Hematopoietic multipotent progenitor cell (in vitro differentiated cells): ENCODE measurements at places on chromosomes 13 and 19. TPM values are rescaled to one million over a fixed set of nuclear protein-coding genes. Genes with fewer than 3 reads are reported as not detected.

DNA sequence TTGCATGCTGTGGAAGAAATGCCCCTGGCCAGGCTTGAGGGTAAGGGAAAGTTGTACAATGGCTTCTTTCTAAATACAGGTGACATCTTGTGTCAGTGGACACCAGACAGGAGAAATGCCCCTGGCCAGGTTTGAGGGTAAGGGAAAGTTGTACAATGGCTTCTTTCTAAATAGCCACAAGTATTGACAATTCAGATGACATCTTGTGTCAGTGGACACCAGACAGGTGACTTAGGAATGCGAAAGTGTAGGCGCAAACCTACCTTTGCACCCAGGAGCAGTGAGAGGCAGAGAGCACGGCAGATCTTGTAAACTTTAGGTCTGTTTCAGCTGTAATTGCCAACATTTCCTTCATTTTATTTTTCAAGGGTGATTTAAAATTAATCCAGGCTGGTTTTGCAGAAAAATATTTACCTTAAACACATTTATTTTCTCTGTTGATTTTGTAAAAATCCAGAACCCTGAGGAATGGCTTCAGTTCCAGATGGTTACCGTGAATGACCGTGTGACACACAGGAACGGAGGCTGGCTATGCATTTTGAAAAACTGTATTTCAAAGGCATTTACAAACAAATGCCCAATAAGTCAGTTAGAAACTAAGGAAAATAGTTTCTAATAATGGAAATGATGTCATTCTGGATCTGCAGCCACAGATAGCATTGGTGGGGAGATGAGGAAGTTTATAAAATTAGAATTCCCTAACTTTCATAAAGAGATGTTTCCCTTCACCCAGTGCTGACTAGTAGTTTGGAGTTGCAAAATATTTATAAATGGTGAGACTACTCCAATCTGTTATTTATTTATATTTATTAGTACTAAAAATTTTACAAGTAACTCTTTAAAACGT lies 34.9 kb downstream of the TNFSF13B start:
- no peak for DNase-seq

- no peak for DNase-seq
Observed at GRCh38 chr13:98486412-98486811, 90.5 kb downstream of the STK24 start.

GRCh38 chr13:49540552-49540951 lies 44.8 kb downstream of the PHF11 start:
- DNase-seq: no peak

DNA sequence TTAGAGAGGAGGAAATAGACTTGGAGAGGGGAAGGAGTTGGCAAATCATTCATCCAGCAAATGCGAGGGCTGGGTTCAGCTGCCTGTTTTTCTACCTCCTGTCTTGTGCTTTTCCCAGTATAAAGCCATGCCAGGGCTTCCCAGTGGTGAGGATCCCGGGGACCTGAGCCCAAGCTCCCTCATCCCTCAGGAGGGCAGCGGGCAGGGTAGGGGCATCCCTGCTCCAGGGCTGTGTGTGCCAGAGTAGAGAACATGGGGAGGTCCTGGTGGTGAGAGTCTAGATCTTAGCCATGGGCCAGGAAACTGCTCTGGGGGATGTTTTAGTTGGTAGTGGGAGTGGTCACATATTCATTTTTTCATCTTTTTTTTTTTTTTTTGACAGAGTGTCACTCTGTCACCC lies 43.6 kb downstream of the GPR12 start:
- no peak for DNase-seq

DNA sequence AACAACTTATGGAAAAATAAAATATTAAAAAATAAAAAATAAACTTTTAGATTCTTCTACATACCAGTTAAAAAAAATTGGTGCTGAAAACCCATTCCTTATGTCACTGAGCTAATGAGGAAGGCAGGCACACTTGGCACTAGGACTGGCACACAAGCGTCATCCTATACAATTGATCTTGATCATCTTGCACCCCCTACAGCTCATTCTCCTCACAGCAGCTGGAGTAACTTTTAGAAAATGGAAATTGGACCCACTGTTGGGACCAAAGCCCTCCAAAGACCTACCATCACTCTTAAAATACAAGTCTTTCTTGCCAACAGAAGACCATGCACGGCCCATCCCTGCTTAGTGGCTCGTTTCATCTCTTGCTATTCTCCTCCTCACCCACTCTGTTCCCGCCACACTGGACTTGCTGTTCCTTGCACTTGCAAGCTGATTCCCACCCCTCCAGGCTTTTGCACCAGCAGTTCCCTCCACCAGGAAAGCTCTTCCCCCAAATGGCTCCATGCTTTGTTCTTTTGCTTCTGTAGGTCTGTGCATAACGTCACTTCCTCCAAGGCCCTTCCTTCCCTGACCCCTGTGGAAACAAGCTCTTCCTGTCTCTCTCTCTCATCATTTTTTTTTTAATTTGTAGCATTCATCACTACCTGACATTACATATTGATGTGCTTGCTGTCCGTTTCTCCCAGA lies 11.6 kb downstream of the CTU1 start:
- no peak for DNase-seq

DNA sequence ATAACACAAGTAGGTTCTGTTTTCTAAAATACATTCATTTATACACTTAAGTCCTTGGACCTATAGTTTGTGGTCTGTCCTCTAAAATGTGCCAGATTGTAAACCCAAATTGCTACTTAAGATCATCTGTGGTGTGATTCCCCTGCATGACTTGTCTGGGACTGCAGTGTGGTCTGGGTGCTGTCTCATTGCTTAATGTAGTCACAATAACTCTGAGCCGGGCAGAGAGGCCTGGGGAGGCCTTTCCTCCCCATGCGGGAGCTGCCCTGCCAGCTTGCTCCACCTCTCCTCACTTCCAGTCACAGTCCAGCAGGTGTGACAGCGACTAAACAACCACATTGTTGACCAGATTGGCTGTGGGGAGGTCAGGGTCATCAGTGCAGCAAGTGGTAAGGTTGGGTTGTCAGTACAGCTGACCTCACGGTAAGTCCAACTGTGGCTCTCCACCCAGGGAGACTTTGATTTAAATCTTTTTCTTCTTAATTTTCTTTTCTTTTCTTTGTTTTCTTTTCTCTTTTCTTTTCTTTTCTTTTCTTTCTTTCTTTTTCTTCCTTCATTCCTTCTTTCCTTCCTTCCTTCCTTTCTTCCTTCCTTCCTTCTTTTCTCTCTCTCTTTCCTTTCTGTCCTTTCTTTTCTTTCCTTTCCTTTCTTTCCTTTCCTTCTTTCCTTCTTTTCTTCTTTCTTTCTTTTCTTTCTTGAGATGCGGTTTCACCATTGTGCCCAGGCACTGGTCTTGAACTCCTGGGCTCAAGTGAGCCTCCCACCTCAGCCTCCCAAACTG lies 4.4 kb upstream of the TUBA3C start:
- DNase-seq: no peak

DNA sequence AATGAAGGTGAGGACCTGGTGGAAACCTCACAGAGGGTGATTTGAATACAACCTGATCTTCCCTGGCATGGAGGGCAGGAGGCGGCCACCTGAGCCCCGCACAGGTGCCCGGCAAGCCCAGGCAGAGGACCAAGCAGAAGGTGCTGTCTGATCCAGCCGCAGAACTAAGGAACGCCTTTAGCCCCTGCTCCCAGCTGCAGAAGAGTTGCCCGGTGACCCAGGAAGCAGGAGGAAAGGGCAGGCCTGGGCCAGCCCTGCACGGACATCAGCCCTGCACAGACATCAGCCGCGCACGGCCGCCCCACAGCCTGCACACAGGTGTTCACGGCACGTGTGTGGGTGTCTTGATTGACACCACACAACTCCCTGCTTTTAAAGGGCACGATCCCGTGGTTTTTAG lies 43.1 kb downstream of the RASA3 start:
- no peak for DNase-seq

- no peak for DNase-seq
Observed at GRCh38 chr13:80496721-80497397, 155.9 kb upstream of the SPRY2 start.

DNA sequence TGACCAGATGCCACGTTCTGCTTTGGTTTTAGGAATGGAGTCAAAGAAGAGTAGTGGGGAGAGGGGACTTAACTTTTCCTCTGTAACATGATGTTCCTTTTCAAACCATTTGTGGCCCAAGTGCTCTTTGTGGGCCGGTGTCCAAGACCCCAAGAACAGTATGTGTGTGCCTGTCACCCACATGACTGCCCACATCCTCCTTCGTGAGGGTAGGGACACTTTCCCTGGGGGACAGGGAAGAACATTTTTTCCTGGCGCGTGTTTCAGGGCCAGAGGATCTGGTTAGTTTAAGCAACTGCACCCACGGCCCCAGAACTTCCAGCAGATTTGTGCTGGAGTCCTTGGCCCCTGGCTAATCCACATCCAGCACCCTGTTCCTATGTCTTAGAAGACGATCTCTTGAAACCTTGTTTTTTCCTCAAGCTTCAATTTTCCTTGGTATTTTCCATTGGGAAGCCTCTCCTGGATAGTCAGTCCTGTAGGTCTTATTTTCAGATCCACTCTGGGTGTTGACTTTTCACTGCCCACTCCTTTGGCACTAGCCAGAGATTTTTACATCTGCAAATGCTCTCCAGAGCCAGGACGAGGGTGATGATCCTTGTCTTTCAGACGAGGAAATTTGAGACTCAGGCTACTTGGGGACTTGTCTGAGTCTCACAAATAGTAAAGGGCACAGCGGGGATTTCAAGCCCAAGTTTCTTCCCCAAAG lies 10.8 kb upstream of the CCDC97 start:
- DNase-seq: no peak

GRCh38 chr19:6263306-6263705 lies 16.5 kb downstream of the MLLT1 start:
- DNase-seq: no peak

The CLEC4M gene
- under 0.01 TPM for total RNA-seq

The NLRP4 gene
- not detected for total RNA-seq

The ATP1A3 gene
- total RNA-seq: 5.4 TPM

The PGLYRP2 gene
- total RNA-seq: under 0.01 TPM

The ZNF99 gene
- total RNA-seq: 0.27 TPM

The LMTK3 gene
- 0.54 TPM for total RNA-seq
